ENCODE measurements at places on chromosomes 6 and 20.

DNA sequence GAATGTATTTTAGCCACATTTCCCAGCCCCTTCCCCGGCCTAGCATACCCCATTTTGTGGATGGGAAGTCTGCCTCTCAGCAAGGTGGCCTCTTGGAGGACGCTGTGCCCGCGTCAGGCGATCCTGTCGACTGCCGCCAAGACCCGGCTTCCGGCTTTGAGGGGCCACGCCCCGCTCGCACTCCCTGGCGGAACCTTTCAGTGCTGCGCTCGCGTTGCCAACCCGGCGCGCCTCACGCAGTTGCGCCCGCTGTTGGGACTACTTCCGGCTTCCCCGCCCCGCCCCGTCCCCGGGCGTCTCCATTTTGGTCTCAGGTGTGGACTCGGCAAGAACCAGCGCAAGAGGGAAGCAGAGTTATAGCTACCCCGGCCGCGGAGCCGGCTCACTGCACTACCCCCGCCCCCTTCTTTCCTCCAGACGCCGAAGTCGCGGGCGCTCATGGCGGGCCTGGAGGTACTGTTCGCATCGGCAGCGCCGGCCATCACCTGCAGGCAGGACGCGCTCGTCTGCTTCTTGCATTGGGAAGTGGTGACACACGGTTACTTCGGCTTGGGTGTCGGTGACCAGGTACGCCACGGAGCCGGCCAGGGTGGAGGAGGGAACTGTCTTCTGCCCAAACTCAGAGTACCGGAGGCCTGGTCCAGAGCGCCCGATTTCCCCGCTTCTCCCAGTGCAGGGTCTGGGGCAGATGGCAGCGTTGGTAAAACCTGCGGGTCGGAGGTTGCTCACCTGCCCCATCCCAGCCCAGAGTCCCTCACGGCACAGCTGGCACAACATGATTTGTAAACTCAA is at the start of gene PSMF1:
PSMF1 (plus strand) TSS at position 267 of the 792 bp plus-strand sequence; CDS start at position 439, 172 bp downstream.
- DNase-seq, result peak; percentile 95

DNA sequence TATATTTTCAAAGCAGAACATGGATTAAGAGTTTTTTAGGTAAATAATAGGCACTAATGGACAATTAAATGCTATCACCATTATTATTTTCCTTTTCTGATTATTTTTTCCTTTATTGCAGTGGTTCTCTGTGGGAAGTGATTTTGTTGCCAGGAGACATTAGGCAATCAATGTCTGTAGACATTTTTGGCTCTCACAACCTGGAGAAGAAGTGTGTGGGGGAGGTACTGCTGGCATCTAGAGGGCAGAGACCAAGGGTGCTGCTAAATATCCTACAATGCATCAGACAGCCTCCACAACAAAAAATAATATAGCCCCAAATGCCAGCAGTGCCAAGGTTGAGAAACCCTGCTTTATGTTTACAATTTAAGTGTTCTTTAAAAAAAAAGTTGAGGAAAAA is 8.3 kb downstream of the IFNGR1 start:
- no peak for DNase-seq

- no peak for DNase-seq
Measured at GRCh38 chr6:132684272-132684671, 25.3 kb upstream of the TAAR1 start.

- DNase-seq, result no peak
Measured at GRCh38 chr20:39534846-39535245, 572.7 kb downstream of the DHX35 start.

- DNase-seq, result no peak
Measured at GRCh38 chr20:61923371-61924166, 142.1 kb downstream of the TAF4 start.

DNA sequence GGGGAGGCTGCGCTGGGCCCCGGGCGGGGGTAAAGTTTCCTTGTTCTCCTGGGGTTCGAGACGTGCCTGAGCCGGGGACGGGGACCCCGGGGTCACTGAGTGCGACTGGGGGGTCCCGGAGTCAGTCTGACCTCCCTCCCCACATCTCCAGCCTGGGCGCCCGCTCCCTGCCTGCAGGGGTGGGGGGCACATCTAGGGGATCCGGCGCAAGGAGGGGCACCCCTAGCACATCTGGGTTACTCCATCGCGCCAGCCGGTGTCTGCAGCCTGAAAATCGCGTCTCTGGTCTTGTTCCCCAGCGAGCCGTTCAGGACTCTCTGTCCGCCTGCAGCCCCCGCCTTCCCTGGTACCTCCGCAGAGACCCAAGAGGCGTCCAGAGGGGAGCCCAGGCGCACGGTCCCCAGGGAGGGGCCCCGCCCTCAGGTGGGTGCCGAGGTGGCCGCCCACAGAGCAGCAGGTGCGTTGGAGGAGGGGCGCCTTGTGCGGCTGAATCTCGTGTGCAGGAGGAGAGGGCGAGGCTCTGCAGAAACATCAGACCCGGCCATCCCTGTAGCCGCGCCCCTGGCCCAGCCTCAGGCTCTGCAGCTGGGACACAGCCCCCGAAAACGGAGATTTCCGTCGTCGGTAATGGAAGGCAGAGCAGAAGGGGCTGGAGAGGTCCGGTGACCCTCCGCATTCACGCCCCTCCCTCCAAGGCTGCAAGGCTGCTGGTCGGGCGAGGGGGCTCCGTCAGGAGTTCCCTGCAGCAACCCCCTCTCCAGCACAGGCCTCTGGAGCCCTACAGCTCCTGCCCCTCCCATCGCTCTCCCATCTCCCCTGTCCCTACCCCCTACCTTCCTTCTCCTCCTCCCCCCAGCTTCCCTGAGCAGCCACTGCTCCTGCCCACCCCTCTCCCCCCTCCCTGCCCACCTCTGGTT is 628 bp upstream of the CHRNA4 start:
- DNase-seq, result no peak

DNA sequence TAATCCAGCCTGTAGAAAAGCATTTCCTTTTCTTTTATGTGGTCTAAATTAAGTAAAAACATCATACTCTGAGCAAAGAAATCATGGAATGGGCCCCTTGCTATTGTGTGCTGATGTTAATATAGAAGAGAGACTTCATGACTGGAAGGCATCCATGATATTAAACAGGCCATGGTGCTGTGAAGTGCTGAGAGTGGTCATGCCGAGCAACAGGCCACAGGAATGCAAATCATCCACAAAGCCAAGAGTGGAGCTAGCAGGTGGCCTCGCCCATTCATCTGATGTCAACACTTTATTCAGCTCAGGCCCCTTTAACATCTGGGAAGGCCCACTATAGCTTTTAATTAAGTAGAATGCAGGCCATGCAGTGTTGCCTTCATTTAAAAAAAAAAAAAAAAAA is 115.2 kb upstream of the HMGCLL1 start:
- no peak for DNase-seq

DNA sequence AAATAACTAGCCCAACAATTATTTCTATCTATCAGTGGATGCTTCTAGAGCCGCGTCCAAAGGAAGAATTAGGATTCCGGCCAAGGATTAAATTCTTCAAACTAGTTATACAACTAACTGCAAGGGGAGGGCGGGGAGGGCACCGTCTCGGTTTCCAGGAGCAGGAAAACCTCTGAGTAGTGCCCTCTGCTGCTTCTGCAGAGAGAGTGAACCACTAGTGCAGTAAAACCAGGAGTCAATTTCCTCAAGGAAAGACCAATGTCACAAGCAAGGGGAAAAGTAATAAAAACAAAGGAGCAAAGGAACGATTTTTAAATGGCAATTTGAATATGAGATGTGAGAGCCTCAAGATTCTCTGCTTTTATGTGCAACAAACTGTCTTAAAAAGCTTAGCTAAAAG is 16.5 kb upstream of the UBE2J1 start:
- no peak for DNase-seq

- DNase-seq, result no peak
Measured at GRCh38 chr6:143394389-143394788, 56.1 kb downstream of the ADAT2 start.

DNA sequence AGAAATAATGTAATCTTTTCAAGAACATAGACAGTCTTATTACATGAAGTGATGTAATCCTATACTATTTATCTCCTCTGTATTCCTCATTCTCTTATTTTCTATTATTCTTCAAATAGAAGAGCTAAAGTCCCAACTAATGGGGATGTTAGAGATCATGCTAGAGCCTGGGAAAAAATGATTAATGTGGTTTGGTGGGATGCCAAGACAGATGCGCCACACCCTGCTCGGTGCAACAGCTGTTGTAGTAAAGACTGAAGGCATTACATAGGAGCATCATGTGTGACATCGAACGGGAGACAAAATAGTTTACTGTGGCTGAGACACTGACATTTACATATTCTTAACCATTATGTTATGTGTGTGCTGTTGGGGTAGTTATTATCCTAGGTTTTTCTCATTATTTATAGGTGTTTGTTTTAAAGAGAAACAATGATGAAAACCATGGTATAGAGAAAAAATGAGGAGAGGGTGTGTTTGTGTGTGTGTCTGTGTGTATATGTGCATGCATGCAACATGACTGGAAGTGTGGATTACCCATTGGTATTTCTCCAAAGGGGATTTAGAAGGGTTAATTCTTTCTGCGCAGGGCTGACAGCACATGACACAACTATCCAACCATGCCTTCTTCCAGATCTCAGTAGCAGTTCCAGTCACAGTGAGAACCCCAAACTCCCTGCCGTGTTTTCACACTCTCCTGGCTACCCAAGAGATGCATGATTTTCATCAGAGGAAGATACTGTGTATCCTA is 155.3 kb downstream of the EYA4 start:
- DNase-seq, result no peak

- DNase-seq, result no peak
Measured at GRCh38 chr6:144219056-144219685, 66.0 kb upstream of the UTRN start.

DNA sequence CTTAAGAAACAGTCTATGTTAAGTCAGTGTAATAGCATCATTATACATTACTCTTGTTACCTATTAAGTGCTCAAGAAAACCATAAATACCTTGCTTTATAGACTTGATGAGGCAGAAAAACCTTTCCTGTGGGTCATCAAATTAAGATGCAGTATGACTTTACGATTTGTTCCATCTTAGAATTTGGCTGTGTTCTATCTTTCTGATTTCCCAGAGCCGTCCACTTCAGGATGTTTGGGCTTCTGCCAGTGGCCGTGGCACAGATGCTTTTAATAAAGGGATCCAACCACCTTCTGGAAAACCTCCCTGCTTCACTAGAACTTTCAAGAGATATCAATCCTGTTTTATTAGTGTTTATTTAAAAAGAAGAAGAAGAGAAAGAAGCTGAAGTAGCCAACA is 71.2 kb downstream of the PDE7B start:
- no peak for DNase-seq

Data from NCI-H1092 (cell line).